Activated CD4-positive, alpha-beta T cell treated with anti-CD3 and anti-CD28 coated beads, Interleukin-2, amount 10 ng/mL, durations not matched to agents 7 days and 5 days (primary cell): ENCODE measurements at places on chromosomes 13 and 19. TPM values are rescaled to one million over a fixed set of nuclear protein-coding genes. Genes with fewer than 3 reads are reported as not detected.

GRCh38 chr13:60931858-60932546 lies 483.6 kb downstream of the PCDH20 start:
- H3K27ac ChIP-seq, result no peak overlapping the region
- H3K27me3 ChIP-seq, result no peaks in the 10 kb centered on the region
- no peak for DNase-seq

Gene WDR87
- not detected for total RNA-seq

DNA sequence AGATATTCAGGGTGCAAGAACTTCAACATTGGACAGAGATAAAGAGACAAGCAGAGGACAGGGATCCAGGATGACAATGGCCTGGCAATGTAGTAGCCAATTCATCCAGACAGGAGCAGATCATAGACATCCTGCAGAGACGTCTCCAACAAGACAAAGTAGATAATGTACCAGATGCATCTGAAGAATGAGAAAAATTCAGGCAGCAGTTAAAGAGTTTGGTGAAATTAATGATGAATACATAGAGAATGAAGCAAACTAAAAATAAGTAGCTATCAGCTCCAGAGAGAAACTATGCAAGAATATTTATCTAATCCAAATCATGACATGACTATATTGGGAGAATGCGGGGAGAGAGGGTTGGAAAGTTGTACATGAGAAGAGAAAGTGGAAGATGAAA lies 278.4 kb upstream of the DACH1 start:
- no peaks in the 10 kb centered on the region for H3K4me1 ChIP-seq
- H3K27ac ChIP-seq, result no peak overlapping the region
- H3K27me3 ChIP-seq, result no peaks in the 10 kb centered on the region
- no peaks in the 10 kb centered on the region for H3K36me3 ChIP-seq
- no peak for DNase-seq
- no peak overlapping the region for H3K4me3 ChIP-seq

Gene TNNI3
- not detected for total RNA-seq

GRCh38 chr13:92560883-92561282 lies 665.7 kb upstream of the GPC6 start:
- no peak for DNase-seq
- H3K27me3 ChIP-seq, result no peaks in the 10 kb centered on the region
- H3K4me3 ChIP-seq, result no peak overlapping the region
- no peaks in the 10 kb centered on the region for H3K4me1 ChIP-seq
- H3K36me3 ChIP-seq, result no peaks in the 10 kb centered on the region

- H3K4me3 ChIP-seq, result no peak overlapping the region
- DNase-seq, result no peak
- peaks cover 47% of the 10 kb centered on the region for H3K27me3 ChIP-seq
- no peak overlapping the region for H3K27ac ChIP-seq
- H3K36me3 ChIP-seq, result no peaks in the 10 kb centered on the region
- no peaks in the 10 kb centered on the region for H3K4me1 ChIP-seq
These were observed 9.1 kb downstream of the KL start for GRCh38 chr13:33025220-33025744.

Gene ERICH6B
- total RNA-seq, result not detected

DNA sequence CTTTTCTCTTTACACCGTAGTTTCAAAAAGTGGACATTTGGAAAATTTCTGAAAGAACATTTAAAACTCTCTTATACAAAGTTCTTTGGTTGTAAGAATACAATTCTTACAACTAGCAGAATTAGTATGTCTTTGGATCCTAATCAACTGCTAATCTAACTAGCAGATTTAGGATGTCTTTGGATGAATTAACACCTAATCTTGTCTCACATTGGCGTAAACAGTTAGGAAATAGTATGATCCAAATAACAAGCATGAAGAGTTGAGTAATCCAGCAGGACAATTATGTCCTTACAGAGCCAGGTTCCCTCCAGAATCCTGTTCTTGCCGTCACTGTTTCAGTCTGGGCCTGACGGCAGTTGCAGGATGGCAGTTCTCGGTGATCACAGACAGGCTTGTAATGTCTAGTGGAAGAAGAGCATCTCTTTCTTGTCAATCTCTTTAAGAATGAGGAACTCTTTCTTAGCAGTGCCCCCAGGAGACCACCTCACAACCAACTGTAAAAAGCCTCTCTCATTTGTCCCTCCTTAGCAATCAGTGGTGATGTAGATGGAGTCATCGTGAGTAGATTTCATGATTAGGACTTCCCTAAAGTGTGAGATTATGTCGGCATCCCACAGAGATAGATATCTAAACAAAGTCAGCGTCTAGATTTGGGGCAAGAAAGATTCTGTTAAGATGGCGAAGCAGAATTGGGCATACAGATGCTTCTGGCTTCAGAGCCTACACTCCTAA lies 5.7 kb upstream of the TNFSF13B start:
- no peaks in the 10 kb centered on the region for H3K27me3 ChIP-seq
- DNase-seq, result no peak
- no peak overlapping the region for H3K27ac ChIP-seq
- no peak overlapping the region for H3K4me3 ChIP-seq

Gene MBD3L3
- total RNA-seq, result not detected

GRCh38 chr19:31344403-31344802 lies 4.8 kb downstream of the TSHZ3 start:
- H3K27me3 ChIP-seq, result peaks cover 63% of the 10 kb centered on the region
- H3K4me1 ChIP-seq, result peaks cover 32% of the 10 kb centered on the region
- no peak overlapping the region for H3K4me3 ChIP-seq

- no peaks in the 10 kb centered on the region for H3K27me3 ChIP-seq
- H3K36me3 ChIP-seq, result peaks cover 26% of the 10 kb centered on the region
- DNase-seq, result peak; percentile 32
- H3K4me3 ChIP-seq, result peak overlapping the region; percentile 70
These were observed 54.8 kb downstream of the GATAD2A start for GRCh38 chr19:19460258-19460731.

- no peaks in the 10 kb centered on the region for H3K27me3 ChIP-seq
- peak; percentile 90 for DNase-seq
- peaks cover 35% of the 10 kb centered on the region for H3K36me3 ChIP-seq
- H3K4me3 ChIP-seq, result peak within 1 kb of the TSS; percentile 83
- H3K27ac ChIP-seq, result peak within 1 kb of the TSS; percentile 95
These were observed at the start of gene TPM4 for GRCh38 chr19:16076154-16076957. Gene TPM4 (plus strand): TSS chr19:16076495. CDS start chr19:16076566, 71 bp downstream.

DNA sequence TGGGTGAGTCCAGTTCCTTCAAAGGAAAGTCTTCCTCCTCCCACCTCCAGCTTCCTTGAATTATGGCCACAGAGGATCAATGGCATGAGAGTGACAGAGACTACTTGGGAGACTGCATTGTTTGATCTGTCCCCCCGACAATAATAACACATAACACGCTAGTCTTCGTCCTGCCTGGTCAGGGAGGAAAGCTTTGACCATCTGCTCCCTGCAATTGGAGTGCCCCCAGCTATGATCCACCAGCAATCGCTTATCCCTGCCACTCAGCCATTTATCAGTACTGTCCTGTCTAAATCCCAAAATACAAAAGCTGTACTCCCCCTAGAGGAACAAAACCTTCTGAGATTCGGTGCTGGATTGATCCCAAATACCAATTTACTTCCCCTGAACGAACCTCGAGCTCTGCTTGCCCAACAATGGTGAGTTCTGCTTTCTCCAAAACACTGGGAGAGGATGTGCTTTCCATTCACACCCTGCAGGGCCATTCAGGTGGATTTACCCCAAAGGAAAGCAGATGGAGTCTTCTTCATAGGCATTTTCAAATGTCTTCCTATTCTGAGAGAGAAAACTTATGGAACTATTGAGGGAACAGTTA lies 466.7 kb downstream of the TSHZ3 start:
- no peaks in the 10 kb centered on the region for H3K27me3 ChIP-seq
- no peak for DNase-seq
- no peak overlapping the region for H3K27ac ChIP-seq
- H3K4me1 ChIP-seq, result no peaks in the 10 kb centered on the region
- H3K36me3 ChIP-seq, result no peaks in the 10 kb centered on the region

DNA sequence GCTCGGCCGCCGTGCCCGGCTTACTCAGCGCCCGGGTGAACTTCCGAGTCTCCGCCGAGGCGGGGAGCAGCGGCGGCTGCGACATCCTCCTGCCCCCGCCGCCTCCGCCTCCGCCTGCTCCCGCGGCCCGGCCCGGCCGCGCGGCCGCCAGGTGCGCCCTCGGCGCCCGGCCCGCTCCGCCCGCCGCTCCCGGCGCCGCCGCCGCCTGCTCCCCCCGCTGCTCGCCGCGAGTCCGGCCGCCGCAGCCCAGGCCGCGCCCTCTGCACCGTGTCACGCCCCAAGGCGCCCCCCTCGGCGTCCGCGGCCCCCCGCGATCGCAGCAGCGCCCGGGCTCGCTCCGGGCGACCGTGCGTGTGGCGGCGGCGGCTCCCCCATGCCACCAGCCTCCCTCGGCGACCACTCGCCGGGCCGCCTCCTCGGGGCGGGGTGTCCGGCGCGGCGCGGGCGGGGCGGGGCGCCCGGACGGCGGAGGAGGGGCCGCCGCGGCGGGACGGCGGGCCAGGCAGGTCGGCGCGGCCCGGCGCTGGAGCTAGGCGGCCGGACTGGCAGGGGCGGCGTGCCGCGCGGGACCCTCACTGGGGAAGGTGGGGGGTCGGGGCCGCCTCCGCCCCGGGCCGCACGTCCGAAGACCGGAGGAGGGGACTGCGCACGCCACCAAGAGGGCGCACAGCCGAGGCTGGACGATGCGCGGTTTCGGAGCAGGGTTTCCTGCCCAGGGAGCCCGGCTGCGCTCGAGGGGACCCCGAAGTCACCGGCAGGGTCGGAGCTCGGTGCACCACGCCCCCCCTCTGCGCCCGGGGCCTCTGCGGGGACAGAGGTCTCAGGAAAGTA lies 108.6 kb upstream of the DOCK9 start:
- DNase-seq, result peak; percentile 73
- H3K36me3 ChIP-seq, result peaks cover 17% of the 10 kb centered on the region
- peak overlapping the region; percentile 93 for H3K27ac ChIP-seq

- H3K36me3 ChIP-seq, result no peaks in the 10 kb centered on the region
- no peaks in the 10 kb centered on the region for H3K4me1 ChIP-seq
These were observed 1063.8 kb downstream of the EFNB2 start for GRCh38 chr13:105471673-105472072.

Gene RAB3D
- 3.2 TPM for total RNA-seq

Gene NCAN
- total RNA-seq, result not detected

DNA sequence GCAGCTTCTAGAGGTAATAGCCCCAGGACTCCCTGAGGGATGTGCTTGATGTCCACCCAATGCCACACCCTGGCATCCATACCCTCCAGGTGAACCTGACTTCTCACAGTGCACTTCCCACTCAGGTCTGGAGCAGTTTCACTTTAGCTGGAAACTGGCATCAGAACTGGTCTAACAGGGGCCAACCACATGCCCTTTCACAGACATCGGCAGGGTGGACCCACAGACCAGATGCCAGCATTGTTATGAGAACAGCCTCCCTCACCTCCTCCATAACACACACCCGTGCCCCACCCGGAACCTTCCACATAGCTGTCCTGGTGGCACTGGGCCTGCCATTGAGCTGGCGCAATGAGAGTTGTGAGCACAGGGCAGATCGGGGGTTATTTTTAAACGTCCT lies 77.4 kb upstream of the GPR12 start:
- no peaks in the 10 kb centered on the region for H3K36me3 ChIP-seq
- H3K4me1 ChIP-seq, result no peaks in the 10 kb centered on the region
- no peak overlapping the region for H3K4me3 ChIP-seq
- no peak overlapping the region for H3K27ac ChIP-seq
- H3K27me3 ChIP-seq, result peaks cover 20% of the 10 kb centered on the region
- no peak for DNase-seq

- DNase-seq, result no peak
- H3K36me3 ChIP-seq, result peaks cover 69% of the 10 kb centered on the region
- peak overlapping the region; percentile 68 for H3K27ac ChIP-seq
- H3K4me3 ChIP-seq, result no peak overlapping the region
- peaks cover 39% of the 10 kb centered on the region for H3K4me1 ChIP-seq
- no peaks in the 10 kb centered on the region for H3K27me3 ChIP-seq
These were observed 25.3 kb downstream of the TM9SF2 start for GRCh38 chr13:99526549-99526948.

Gene DZIP1
- 0.15 TPM for total RNA-seq

DNA sequence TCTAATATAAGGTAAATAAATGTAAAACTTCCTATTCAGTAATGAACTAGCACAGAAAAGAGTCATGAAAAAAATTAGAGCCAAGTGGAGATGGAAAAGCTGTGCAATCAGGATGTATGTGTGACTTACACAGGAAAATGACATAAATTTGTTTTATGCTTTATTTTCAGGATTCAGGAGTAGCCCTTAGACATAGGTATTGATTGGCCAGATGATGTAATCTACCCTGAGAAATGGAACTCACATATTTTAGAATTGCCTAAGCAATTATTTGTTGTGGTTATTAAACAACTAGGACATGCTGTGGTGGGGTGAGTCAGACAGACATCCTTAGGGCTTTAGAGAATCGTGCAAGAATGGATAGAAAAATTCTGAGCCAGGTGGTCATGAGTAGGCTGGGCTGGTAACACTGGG lies 110.6 kb downstream of the PCDH9 start:
- no peak overlapping the region for H3K4me3 ChIP-seq
- DNase-seq, result no peak
- H3K36me3 ChIP-seq, result no peaks in the 10 kb centered on the region
- no peaks in the 10 kb centered on the region for H3K4me1 ChIP-seq
- no peak overlapping the region for H3K27ac ChIP-seq

Gene PRSS57
- not detected for total RNA-seq

- H3K27ac ChIP-seq, result no peak overlapping the region
- H3K36me3 ChIP-seq, result peaks cover 61% of the 10 kb centered on the region
- peaks cover 19% of the 10 kb centered on the region for H3K4me1 ChIP-seq
- H3K27me3 ChIP-seq, result no peaks in the 10 kb centered on the region
These were observed 41.0 kb downstream of the AKAP11 start for GRCh38 chr13:42312817-42313431.

- H3K36me3 ChIP-seq, result no peaks in the 10 kb centered on the region
- H3K27me3 ChIP-seq, result peaks cover 29% of the 10 kb centered on the region
- peaks cover 24% of the 10 kb centered on the region for H3K4me1 ChIP-seq
These were observed 102.1 kb downstream of the INSR start for GRCh38 chr19:7191946-7192691.

DNA sequence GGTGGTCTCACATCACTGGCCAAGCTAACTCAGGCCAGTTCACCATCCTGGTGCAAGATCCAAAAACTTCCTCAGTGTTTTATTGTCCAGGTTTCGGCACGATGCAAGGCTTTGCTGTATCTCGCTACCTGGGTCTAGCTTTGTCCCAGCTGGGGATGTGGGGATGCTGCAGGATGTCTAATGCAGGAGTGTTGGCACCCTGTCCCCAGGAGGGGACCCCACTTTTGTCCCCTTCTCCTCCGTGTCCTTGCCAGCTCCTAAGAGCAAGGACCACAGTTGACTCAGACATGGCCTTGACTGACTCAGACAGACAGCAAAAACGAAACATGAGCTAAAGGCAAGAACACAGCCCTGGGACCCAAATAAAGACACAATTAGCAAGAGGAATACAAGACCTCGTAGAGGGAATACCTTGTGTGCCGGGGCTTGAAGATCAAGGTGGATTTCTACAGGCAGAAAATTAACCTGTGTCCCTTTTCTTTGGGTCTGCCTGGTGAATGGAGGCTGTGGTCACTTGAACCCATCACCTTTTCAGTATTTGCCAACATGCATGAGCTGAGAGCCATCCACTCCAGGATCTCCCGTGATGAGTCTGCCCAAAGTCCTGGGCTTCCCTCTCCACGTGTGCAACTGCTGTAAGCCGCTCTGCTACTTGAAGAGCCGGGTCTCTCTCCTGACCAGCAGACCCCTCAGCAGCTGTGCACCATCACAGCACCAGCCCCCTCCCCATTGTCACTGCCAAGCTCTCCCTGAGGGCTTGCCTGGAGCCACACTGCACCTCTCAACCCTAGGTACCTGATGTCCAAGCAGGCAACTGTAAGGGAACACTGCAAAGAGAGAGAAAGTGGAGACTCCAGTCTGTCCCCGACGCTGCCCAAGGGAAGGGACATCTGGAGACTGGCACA lies 149.5 kb upstream of the ZNF507 start:
- H3K36me3 ChIP-seq, result no peaks in the 10 kb centered on the region
- H3K27ac ChIP-seq, result no peak overlapping the region
- H3K27me3 ChIP-seq, result no peaks in the 10 kb centered on the region
- H3K4me1 ChIP-seq, result peaks cover 1% of the 10 kb centered on the region

Gene ZNF260
- 10.6 TPM for total RNA-seq
